ENCODE measurements at places on chromosomes 6 and 20. TPM values are rescaled to one million over a fixed set of nuclear protein-coding genes. Genes with fewer than 3 reads are reported as not detected.

DNA sequence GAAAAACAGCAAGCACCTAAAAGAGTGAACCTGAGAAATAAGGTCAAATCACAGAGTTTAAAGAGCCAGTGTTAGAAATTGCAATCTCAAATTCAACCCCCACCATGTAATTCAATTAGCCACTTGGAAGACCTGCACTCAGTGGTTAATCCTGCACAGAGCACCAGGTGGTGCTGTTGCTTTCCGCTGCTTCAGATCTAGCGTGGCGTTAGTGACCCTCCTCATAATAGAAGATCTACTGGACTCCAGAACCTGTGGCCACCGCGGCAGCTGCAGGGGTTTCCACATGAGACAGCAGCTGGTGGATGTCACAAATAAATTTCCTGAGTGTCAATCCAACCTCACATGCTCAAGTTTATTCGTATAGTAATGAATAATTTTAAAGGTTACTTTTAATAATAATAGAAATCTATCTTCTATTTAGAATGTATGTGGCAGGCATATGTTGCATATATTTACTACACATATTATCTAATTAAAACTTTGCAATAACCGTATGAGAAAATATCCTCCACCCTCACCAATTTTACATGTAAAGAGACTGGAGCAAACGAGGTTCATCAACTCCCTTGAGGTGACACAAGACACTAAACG is 84.4 kb downstream of the SYNE1 start:
- H3K4me1 ChIP-seq: no peaks in the 10 kb centered on the region
- no peak overlapping the region for H3K4me3 ChIP-seq
- no peaks in the 10 kb centered on the region for H3K36me3 ChIP-seq
- DNase-seq: peak; percentile 69
- H3K27me3 ChIP-seq: no peaks in the 10 kb centered on the region

The SSTR4 gene
- total RNA-seq: not detected

The EFCAB8 gene
- total RNA-seq: not detected

The CFB gene
- total RNA-seq: 33.9 TPM

The FOXF2 gene
- total RNA-seq: 0.26 TPM

- no peaks in the 10 kb centered on the region for H3K27me3 ChIP-seq
- no peak for DNase-seq
- no peaks in the 10 kb centered on the region for H3K36me3 ChIP-seq
- H3K27ac ChIP-seq: no peak overlapping the region
Measured at GRCh38 chr20:13723011-13723410, 61.7 kb downstream of the ESF1 start.

The APCDD1L gene
- total RNA-seq: 1.3 TPM

GRCh38 chr6:14107711-14108494 is 9.7 kb upstream of the CD83 start:
- H3K4me1 ChIP-seq: no peaks in the 10 kb centered on the region
- DNase-seq: no peak
- no peak overlapping the region for H3K27ac ChIP-seq
- no peaks in the 10 kb centered on the region for H3K36me3 ChIP-seq
- no peaks in the 10 kb centered on the region for H3K27me3 ChIP-seq
- no peak overlapping the region for H3K4me3 ChIP-seq

GRCh38 chr6:149480502-149481280 is 4.1 kb downstream of the ZC3H12D start:
- no peak overlapping the region for H3K27ac ChIP-seq
- no peaks in the 10 kb centered on the region for H3K27me3 ChIP-seq
- H3K4me1 ChIP-seq: no peaks in the 10 kb centered on the region
- H3K4me3 ChIP-seq: no peak overlapping the region
- DNase-seq: no peak

GRCh38 chr20:46875059-46875458 is 19.6 kb upstream of the EYA2 start:
- H3K36me3 ChIP-seq: no peaks in the 10 kb centered on the region
- no peaks in the 10 kb centered on the region for H3K4me1 ChIP-seq
- H3K4me3 ChIP-seq: no peak overlapping the region
- H3K27me3 ChIP-seq: no peaks in the 10 kb centered on the region

DNA sequence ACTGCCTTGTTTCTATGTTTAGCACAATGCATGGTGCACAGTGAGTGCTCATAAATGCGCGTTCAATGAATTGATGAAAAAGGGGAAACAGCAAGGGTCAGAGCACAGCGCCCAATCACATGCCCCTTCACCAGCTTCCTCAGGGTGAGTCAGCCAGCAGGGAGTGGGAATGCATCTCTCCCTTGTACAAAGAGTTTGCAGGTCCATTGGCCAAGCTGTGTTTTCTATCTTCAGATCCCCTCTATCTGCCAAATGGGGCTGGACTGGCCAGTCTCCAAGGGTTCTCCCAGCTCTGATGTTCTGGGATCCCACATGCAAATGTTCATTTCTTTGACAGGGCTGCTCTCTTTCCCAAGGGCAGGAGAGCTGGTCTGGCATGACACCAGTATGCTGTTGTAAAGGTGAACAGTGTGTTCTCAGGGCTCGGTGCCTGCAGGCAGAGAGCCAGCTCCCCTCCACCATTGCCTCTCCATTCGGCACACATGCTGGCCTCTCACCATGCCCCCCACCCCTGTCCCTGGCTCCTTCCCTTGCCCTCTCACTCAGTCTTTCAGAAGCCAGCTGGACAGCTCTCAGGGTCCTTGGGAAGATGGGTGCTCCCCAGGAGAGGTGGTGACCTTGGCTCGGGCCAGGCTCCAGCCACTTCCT is 25.0 kb downstream of the ANGPT4 start:
- H3K36me3 ChIP-seq: no peaks in the 10 kb centered on the region
- no peak overlapping the region for H3K4me3 ChIP-seq
- peak; percentile 47 for DNase-seq
- no peak overlapping the region for H3K27ac ChIP-seq
- H3K27me3 ChIP-seq: no peaks in the 10 kb centered on the region

The BPIFB1 gene
- total RNA-seq: not detected

Data from body of pancreas (tissue), 4 donors.